ENCODE measurements at places on chromosomes 1 and 21. TPM values are rescaled to one million over a fixed set of nuclear protein-coding genes. Genes with fewer than 3 reads are reported as not detected.

DNA sequence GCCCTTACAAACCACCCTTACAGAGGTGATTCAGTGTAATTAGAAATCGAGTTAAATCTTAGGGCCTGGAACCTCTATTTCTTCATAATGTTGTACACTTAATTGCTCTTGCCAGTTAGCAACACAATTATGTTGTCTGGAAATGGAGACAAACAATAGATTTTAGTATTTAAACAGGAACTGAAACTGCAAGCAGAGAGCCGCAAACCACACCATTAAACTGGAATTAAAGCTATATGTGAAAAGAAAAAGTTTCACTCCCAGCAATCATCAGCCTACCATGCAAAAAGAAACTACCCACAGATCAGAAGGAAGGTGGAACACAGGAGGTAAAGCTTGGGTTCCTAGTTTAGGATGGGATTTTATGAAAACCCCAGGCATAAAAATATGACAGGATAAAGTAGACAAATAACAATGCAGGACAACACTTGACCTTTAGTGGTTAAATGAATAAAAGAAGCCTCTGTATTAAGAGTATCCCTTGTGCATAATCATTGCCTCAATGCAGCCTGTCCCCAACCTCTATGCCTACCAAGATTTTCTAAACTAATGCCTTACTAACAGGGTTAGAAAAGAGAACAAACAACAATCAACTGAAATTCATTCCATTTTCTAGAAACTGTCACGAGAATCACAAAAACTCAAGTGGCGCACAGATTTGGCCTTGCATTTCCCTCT, 304.3 kb upstream of the ESRRG start:
- DNase-seq: no peak

- no peak for DNase-seq
Observed at GRCh38 chr1:154157520-154158306, 2.8 kb upstream of the NUP210L start.

DNA sequence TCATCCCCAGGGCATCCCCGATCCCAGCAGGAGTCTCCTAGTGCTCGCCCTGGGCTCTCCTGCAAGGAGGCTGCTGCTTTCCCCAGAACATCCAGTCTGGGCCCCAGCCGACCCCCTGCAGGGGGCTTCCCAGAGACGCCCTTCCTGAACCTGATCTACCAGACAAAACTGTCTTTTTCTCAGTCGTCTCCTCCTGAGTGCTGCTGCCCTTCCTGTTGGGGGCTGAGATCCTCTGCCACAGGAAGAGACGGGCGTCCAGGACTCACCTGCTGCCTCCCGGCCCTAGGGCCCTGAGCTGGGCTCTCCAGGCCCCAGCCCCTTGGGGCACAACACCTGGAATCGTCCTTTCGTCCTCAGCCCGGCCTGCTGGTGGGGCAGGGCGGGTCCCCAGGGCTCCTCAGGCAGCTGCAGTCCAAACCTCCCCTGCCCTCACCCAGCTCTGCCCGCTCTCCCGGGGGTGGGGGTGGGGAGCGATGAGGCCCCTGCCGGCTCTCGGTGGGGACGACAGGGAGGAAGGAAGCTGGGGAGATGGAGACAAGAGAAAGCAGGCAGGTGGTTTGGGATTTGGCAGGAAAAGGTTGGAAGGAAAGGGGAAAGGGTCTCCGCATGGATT, 36.9 kb downstream of the TP73 start:
- DNase-seq: no peak

DNA sequence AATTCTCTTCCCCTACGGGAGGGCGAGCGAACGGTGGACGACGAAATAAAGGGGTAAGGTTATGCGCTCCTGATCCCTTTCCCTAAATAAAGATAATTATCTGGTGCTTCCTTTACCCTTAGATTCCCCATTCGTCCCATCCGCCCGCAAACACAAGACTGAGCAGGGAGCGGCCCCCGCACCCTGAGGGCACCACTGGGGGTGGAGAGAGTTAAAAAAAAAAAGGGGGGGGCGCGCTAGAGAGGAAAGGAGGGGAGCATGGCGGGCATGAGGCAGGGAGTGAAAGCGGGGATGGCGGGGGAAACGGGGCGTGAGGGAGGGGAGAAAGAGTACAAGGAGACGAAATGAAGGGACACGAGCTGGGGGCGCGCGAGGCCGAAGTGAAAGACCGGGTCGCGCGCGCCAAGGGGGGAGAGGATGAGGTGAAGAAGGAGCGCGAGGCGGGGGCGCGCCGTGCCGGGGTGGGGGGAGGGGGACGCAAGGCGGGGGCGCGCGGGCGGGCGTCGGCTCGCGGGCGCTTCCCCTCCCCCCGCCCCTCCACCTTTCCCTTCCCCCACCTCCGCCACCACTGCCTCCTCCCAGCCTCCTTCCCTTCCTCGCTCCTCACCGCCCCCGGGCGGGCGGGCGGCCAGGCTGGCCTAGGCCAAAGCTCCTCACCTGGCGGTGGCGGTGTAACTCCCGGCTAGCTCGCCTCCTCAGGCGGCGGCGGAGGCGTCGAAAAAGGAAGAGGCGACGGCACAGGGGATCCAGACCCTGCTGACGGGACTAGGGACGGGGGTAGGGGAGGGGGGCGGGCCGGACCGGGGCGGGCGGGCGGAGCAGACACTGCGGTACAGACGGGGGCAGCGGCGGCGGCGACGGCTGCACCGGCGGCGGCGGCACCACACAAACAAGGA, 448 bp downstream of the GATAD2B start:
- DNase-seq: peak; percentile 78

The DOP1B gene
- polyA plus RNA-seq: 4.9 TPM

The UBXN10 gene
- not detected for polyA plus RNA-seq

DNA sequence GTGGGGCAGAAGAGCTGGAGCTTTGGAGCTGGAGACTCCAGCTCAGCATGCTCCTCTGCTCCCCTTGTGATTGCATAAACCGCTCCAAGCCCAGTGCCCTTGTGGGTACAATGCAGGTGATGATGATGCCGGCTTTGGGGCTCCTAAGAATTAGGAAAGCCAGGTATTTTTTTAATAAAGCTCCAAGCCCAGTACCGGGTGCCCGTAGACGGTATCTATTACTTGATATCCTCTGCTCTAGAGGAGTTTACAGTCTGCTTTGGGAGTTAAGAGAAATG, 27.2 kb downstream of the TENT5C start:
- no peak for DNase-seq

The LRRN2 gene
- polyA plus RNA-seq: not detected

- DNase-seq: peak; percentile 6
Observed at GRCh38 chr1:168637350-168637991, 61.1 kb downstream of the XCL1 start.

The HNRNPCL1 gene
- not detected for polyA plus RNA-seq

The PSMD4 gene
- polyA plus RNA-seq: 419 TPM

DNA sequence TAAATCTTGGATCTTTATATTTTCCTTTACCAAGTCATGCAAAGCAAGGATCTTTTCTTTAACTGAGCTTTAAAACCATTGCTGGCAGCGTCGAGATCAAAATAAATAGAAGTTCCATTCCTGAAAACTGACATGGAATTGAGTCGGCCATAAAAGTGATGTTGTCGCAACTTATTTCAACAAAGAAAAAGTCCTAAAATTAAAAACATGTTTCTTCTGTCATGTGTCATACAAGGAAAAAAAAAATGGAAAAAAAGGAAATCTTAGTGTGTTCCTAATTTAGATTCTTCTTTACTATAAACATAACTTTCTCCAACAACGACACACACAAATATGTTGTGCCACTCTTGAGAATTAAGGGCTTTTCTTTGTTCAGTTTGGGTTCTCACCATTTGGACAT, 34.9 kb downstream of the GREM2 start:
- DNase-seq: no peak

DNA sequence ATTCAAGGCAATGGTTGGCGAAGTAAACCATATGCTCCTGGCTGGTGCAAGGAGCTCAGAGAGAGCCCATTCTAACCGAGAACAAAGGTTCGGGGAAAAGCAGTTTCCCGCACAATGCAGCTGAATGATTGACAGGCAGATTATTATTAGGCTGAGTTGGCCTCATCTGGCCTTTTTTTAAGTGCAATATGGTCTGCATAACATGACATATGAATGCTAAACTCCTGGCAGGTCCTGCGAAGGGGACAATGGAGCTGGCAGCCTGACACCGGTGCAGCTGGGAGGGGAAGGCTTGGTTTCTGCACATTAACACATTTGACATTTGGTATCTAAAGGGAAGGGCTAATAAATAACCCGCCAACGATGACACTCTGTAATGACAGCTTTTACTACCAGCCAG, 92.0 kb downstream of the MIS18A start:
- DNase-seq: no peak

GRCh38 chr1:111600886-111601386, 18.7 kb upstream of the RAP1A start:
- DNase-seq: no peak

DNA sequence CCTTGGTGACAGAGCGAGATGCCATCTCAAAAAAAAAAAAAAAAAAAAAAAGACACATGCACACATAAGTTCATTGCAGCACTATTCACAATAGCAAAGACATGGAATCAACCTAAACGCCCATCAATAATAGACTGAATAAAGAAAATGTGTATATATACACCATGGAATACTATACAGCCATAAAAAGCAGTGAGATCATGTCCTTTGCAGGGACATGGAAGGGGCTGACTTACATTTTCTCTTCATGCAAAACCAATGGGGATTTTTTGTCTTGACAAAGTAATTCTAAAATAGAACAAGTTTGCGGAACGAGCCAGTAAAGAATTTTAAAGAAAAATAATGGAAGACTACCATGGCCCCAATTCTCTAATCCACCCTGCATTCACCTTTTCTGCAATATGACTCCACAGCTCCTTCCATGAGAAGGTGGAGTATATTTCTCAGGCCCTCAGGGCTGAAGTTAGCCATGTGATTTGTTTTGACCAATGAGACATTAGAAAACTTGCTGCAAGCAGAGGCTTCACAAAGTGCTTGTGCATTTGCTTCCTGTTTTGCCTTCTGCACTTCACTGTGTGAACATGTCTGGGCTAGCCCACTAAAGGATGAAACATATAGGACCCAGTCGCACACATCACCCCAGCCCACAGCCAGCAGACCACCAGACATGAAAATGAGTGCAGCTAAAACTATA, 78.8 kb upstream of the NR5A2 start:
- no peak for DNase-seq

GRCh38 chr1:86453664-86454063, 15.1 kb upstream of the CLCA1 start:
- DNase-seq: no peak

DNA sequence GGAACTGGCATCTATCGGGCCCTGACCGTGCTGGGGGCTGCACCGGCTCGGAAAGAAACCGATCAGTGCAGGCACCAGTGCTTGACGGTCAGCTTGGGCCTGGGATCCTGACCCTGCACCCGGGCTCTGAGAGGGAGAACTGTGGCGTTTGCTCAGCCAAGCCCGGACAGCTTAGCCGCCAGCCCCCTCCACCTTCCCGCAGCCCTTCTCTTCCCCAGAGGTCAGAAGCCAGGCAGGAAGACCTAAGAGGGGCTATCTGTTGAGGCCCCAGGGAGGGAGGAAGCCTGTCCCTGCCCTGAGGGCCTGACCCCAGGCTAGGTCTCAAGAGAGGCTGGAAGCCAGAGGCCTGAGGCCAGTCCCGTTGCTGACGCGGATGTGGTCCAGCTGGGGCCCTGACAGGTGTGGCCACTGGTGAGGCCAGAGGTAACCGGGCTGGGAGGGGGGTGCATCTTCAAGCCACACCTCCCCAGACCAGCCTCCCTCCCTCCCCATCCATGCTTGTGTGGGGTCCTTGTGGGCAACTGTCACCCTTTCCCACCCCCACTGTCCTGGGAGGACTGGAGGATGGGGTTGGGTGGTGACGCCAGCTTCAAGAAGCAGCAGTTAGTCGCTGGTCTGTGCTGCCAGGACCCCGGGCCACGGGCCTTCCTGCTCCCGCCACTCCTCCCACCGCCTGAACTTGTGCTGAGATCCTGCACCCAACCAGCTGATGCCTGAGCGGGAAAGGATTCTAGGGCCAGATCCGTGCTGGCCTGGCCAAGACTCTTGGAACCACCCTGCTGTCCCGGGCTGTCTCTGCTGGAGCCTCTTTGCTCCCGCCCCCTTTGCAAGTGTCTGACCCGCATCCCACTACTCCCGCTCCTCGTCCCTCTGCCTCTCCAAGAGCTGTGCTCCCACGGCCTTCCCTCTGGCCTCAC, 2.6 kb upstream of the DVL1 start:
- DNase-seq: no peak

The EPS8L3 gene
- polyA plus RNA-seq: not detected

The C1orf116 gene
- not detected for polyA plus RNA-seq

GRCh38 chr1:70706381-70707037, 295.4 kb downstream of the CTH start:
- DNase-seq: no peak

DNA sequence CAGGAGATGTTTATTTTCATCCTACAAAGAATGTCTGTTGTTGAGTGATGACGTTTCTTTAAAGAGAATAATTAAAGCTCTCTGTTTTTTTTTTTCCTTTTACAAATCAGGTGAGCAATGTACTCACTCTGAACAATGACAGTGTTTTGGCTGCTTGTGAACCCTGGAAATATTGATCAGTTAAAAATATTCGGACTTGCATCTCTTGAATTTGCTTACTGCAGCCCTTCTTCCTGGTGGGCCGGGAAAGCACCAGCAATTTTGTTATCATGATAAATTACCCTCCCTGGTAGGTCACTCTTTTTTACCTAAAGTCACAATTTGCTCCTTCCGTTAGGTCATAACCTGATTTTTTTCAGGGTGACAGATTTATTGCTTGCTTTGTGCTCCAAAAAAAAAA, 72.3 kb upstream of the NR5A2 start:
- DNase-seq: no peak

DNA sequence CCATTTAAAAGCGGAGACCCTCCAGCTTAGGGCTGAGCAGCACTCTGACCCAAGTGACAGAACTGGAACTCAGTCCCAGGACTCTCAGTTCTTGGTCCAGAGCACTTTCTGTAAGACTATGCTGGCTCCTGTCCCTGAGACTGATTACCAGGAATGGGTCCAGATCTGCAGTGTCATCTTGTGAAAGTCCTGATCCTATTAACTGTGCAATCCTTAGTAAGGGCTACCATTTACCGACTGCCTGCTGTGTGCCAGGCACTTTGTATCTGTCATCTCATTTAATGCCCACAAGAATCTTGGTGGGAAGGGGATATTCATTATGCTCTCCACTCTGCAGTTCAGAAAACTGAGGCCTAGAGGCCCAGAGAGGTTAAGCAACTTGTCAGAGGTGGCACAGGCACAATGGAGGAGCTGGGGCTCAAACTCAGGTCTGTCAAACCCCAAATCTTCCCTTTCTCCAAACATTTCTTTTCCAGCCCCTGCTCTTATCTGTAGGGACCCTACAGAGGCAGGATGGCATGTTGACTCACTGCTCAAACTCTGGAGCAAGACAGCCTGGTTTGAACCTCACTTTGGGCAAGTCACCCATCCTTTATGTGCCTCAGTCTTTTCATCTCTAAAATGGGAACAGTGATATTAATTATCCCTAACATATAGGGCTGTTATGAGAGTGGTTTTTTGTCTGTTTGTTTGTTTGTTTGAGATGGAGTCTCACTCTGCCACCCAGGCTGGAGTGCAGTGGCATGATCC, 57.6 kb upstream of the IFNLR1 start:
- no peak for DNase-seq
